ENCODE measurements at places on chromosomes 5 and 9.
A peak's percentile ranks its signal among the peaks of the same experiment; 100 is the strongest.

DNA sequence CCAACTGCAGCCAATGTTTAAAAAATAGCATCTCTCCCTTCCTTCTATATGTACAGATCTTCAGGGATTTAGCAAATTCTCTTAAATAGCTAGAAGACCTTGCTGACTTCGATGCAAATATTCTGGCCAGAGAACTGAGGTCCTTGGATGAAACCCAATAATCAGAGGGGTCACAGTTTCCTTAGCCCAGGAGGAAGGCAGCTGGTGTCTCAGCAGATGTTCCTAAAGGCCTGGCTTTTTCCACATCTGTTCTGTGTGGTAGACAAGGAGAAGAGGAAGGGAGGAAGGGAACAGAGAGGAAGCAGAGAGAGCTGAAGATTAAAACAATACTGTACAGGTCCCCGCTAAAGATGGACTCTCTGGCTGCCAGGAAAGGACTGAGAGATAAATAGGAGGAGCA, 33.1 kb downstream of the BOD1 start:
- DNase-seq: no peak

DNA sequence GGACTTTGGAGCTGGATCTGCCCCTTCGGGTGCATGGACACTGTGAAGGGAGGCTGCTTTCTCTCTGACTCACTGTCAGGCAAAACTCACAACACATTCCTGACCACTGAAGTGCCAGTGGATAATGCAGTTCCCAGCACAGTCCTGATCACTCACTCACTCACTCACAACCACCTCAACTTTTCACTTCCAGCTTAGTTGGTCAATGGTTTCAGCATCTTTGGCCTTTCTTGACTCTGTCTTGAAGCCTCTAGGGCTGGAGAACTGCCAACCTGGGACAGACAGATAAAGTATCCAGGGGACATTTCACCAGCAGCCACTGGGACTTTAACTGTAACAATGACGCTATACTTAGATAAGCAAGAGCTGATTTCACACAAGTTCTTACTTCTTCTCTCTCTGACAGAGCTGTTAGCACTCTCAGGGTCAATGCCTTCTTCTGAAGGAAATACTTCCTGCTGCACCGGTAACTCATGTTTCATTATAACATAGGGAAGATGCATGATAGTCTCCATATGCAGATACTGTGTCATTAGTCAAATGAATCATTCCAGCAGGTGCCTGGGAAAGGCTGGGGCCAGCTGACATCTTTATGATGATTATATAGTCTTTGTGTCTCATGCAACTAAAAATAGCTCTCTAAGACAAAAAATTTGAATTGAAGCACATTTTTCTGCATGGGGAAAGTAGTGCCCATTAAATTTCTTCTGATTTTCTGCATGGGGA, 499.0 kb downstream of the SEMA5A start:
- DNase-seq: no peak

GRCh38 chr9:34546834-34547827, 24.3 kb upstream of the ENHO start:
- peak; percentile 36 for DNase-seq

DNA sequence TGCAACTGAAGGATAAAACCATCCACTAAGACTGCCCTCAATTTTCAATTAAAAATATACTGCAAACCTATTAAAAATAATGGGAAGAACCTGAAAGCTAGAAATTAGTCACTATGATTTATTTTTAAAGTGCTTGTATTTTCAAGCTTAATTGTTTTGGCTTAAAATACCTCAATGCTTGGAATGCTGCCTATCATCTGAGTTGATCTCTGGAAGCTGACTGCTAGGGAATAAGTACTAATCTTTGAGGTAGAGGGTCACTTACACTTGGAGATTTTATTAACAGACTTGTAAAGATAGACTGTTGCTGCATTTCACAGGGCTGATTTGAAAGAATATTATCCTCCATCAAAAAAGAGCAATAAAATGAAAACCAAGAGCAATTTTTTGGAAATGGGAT, 6.2 kb downstream of the PCSK1 start:
- no peak for DNase-seq

- DNase-seq: no peak
These were observed 21.5 kb upstream of the DAB2 start for GRCh38 chr5:39446231-39446630.

GRCh38 chr5:167229751-167230150, 1061.7 kb upstream of the WWC1 start:
- no peak for DNase-seq

DNA sequence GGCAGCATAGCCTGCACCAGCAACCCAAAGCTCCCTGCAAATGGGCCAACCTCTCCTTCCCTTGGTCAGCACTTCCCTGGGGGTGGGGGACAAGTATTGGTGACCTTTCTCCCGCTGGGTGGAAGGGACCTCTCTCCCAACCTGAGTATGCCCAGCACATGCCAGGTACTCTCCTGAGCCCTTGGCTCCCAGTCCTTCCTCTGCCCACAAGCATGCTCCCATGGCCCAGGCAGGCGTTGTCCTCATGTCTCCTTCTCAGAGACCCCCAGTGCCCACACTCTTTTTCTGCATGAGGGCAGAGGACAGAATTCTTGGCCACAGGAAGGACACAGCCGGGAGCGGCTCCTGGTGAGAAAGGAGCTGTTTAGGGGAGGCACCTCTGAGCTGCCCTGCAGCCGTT, 60.3 kb downstream of the PHF2 start:
- DNase-seq: no peak

DNA sequence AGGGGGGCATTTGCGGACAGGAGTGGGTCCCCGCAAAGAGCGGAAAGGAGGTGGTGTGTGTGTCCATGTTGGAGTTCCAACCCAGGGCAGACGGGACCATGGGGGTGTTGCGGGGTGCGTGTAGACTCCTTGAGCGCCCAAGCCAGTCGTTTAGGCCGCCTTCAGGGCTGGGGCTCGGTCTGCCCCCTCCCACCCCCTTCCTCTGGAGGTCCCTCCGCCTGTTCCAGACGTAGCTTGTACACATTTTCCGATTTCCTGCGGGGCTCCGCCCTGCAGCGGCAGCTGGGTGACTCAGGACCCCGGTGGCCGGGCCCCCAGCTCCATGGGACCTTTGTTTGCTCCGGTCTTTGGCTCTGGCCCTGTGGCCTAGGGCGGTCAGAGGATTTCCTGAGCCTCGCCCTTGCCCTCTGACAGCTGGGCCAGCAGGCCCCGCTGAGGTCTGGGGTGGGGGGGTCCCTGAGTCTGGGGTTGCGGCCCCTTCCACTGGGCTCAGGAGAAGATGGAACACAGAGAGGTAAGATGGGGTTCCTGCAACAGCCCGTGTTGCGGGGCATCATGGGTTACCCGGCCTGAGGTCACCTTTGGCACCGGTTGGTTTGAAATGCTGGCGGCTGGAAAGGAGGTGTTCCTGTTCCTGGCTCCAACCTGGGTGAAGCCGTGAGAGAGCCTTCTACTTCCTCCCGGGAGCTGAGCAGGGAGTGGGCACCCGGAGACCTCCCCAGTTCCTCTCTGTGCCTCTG, 1.5 kb downstream of the PKN3 start:
- no peak for DNase-seq

GRCh38 chr5:174675916-174676315, 48.5 kb upstream of the MSX2 start:
- DNase-seq: no peak

- DNase-seq: no peak
These were observed 32.1 kb downstream of the PRRC1 start for GRCh38 chr5:127549551-127549950.

- no peak for DNase-seq
These were observed 10.9 kb downstream of the PTCH1 start for GRCh38 chr9:95505717-95506427.

- no peak for DNase-seq
These were observed 447.9 kb upstream of the SGCD start for GRCh38 chr5:155878991-155879575.

GRCh38 chr5:173454361-173454735, 126.1 kb upstream of the STC2 start:
- DNase-seq: no peak

Measured in occipital lobe (tissue), 3 donors.